SIG-M5 (cell line): ENCODE measurements at places on chromosomes 6 and 20.

DNA sequence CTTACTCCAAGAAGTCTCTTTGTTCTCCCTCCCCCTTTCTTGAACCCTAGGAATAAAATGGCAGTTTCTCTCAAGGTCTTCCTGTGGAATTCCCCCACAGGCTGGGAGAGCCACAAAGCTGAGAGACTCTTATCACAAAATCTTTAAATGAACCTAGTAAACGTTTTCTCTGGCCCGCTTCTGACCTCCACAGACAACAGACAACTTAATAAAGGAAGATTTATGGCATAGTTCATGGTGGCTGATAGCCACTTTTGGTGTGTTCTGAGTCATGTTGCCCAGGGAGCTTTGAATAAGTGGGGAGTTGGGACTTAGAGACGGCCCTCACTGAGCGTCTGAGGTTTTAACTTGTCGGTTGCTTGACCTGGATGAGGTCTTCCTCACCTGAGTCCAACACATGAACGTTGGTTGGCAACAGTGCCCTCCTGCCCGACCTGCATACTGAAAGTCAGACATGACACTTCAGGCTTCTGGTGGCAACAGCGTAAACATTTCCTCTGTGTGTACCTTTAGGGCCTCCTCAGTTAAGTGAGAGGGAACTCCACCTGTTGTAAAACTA, 124.1 kb downstream of the FOXO3 start:
- no peak for DNase-seq

DNA sequence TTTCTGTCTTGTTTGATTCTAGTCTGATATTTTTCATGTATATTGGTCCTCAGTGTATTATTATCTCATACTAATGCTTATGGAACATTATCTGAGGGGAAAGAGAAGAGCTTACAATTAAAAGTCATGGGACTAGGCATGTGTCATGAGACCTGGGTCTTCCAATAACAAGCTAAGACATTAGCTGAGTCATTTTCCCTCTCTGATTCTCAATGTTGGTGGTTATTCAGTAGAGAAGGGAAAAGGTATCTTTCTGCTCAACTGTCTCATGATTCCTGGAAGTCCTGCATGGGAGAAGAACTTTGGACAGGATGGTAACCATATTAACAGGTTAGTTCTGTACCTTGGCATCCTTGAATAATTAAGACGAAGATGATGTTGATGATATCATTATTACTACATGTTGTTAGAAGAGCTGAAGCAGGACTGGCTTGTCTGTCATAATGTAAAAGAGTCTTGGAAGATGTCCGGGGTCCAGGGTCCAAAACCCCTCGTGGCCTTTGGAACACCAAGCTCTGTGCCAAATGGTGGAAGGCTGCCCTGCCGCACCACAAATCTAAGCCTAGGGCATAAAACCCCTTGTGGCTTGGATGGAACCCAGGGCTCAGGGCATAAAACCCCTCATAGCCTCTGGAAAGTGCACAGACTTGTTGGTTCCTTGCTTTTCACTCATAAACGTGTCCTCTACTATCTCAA, 19.1 kb downstream of the TRIM38 start:
- DNase-seq: no peak

DNA sequence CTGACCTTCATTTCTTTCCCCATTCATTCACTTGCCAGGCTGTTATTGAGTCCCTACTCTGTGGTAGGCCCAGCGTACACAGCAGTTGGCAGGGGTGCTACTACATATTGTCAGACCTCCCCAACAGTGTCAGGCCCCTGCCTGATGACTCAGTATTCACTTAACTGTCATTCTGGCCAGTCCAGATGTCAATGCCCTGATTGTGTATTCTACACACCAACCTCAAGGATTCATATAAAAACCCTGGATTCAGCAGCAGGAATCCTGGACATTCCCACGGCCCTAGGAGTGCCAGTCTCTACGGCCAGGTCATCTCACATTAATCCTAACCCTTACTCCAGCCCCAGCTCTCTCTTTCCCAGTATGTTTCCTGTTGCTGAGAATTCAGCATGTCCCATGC, 151.5 kb downstream of the TASP1 start:
- DNase-seq: no peak

- DNase-seq: no peak
Measured at GRCh38 chr20:61748376-61748775, 317.3 kb downstream of the TAF4 start.

- DNase-seq: no peak
Measured at GRCh38 chr6:71090217-71090616, 133.4 kb upstream of the B3GAT2 start.

DNA sequence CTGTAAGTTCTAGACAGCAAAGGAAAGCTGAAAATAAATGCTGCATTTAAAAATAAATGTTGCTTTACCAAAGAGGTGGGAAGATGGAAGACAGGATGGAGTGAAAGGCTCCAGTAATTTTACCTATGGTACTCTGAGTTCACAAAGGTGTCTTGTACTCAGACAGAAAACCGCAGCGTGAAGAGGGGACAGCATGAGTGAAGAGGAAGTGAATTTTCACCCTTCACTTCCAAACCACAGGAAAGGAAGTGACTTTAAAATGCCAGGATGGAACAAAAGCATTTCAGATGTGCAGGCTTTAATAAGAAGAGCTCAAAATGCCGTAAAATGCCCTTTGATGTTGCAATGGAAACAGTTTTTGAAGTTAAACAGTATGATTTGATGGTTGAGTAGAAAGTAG, 91.2 kb upstream of the TINAG start:
- DNase-seq: no peak

DNA sequence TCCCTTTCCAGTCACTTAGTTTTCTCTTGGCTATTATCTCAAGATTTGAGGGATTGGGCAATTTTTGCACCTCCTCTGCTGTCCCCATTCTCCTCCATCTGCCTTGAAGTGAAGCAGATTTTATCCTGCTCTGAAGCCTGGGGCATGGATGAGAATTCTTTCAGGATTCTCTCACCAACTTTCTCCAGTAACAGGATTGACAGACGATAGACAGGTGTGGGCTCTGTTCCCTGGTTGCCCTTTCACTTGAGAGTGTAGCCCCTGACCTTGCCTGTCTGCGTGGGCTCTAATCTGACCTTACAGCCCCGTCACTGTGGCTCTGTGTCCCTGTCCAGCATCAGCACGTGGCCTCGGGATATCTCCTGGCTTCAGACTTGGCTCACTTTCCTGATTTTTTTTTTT, 27.1 kb downstream of the CDYL start:
- DNase-seq: no peak

DNA sequence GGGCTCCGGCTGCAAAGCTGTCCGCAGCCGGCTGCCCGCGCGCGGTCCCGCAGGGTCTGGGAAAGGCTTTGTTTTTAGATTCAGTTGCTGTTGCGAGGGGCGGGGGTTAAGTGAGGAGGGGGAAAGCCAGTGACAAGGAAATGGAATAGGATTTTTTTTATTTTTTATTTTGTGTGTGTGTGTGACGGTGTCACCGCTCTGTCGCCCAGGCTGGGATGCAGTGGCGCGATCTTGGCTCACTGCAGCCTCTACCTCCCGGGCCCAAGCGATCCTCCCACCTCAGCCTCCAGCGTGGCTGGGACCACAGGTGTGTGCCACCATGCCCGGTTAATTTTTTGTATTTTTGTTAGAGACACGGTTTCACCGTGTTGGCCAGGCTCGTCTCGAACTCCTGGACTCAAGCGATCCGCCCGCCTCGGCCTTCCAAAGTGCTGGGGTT, 615 bp upstream of the UBE2J1 start:
- no peak for DNase-seq

- no peak for DNase-seq
Measured at GRCh38 chr6:156517088-156517487, 260.1 kb upstream of the ARID1B start.

- no peak for DNase-seq
Measured at GRCh38 chr6:106972500-106972899, 2.0 kb downstream of the CD24 start.

DNA sequence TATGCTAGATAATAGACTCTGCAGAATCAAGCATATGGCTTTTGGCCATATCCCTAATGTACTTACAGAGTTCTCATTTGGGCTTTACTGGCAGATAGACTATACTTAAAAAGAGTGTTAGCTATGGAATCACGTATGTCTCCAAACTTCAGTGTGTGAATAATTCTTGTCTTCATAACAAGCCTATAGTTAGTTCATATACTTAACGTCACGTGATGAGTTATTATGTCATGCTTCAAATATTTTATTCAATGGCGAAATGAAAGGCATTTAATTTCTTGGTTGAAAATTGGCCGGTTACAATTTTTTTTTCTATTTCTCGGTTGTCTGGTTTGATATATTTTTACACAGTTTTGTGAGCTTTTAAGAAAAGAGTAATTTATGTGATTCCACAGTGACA, 62.7 kb downstream of the MEI4 start:
- DNase-seq: no peak

GRCh38 chr6:144066741-144067484, 28.5 kb downstream of the SF3B5 start:
- no peak for DNase-seq

GRCh38 chr6:105321207-105321606, 81.7 kb downstream of the PREP start:
- DNase-seq: no peak

DNA sequence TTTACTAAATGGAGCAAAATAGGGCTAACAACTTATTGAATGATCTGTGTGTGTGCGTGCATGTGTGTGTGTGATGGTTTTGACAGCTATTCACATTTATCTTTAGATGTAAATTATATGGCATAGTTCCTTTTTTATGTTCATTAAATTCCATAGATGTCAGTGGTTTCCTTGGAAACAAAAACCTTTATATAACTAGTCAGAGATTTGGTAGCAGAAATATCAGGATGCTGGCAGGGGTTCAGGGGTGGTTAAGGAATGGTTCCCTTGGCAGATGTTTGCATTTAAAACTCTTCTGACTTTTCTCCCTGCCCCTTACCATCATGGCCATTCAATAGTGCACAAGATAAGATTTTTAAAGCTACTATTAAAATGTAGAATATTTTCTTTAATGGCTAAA, 256.6 kb downstream of the PLCB1 start:
- DNase-seq: no peak

DNA sequence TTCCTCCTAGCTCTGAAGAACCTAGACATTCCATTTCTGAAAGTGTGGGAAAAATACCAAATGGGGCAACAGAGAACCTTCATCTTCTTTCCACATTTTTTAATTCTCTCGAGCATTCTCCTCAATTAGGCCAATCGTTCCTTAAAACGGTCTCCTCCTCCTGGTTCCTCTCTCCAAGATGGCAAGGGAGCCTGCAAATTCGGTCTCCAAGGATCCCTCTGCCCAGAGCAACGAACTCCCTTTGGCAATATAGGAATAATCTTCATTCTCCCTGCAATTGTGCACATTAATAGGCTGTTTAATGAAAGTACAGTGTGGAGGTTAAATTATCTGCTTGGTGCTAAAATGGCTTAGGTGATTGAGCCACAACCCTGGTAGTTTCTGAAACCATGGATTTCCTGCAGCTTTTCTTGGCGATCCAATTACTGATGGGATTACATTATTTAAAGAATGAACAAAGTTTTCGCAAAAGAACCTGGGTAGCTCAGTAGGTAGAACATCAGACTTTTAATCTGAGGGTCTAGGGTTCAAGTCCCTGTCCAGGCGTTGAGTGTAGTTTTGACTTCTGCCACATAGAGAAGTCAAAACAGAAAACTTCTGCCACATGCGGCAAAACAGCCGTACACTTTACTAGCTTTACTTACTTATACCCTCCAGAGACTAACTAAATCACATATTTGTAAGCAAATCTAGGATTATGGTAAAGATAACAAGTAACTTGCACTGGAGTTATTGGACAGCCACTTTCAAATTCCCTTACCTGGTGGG, 102.9 kb upstream of the ZNF184 start:
- no peak for DNase-seq

DNA sequence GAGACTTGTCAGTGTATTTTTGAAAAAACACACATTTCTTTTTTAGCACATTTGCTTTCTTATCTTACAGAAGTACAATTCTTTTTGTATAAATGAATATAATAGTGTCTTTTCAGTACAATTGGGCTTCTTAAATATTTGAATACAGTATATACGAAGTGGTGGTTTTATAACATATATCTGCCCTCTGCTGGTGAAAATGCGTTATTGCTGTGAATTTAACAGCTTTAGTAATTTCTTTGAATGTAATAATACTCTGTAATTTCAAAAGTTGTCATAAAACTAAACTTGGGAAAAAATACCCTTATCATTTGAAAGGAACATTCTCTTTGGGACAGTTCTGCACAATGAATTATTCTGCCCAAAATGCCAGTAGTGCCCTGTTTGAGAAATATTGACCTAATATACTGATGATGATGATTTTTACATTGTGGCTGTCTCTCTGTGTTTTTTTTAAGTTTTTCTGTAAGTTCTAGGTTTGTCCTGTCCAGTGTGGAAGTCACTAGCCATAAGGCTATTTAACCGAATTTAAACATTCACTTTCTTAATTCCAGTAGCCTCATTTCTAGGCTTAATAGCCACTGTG, 19.0 kb downstream of the SMAP1 start:
- no peak for DNase-seq

DNA sequence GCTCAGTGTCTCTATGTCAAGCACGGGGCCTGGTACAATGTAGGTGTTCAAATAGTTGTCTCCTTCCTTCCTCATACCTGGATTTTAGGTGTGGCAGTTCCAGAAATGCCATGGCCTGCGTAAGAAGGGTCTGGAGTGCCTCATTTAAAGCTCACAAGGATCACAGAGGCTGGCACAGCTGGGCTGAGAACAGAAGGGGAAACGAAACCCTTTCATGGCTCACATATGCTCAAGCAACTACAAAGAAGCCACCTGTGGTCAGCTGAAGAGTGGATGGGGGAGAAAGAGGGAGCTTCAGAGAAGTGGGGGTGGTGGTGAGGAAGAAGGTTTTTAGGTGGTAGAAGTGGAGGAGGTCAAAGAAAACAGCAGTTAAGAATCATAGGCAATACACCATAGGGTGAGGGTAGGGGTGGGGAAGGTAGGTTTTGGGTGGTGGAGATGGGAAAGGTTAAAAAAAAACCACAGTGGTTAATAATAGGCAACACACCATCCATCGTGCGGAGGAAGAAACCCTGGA, 17.0 kb upstream of the TOP1 start:
- peak; percentile 46 for DNase-seq

DNA sequence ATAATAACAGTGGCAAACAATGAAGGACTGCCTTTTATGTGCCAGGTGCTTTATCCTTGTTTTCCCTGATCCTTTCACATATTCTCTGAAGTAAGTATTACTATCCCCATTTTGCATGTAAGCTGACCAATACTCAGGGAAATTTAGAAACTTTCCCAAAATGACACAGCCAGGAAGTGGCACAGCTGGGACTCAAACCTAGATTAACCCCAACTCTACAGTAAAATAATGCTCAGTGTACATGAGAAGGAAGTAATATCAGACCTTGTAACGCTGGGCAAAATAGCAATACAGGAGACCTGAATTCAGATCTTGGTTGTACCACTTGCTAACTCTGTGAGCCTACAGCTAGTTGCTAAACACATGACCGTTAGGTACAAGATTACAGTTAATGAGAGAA, 26.8 kb upstream of the NRSN1 start:
- no peak for DNase-seq

GRCh38 chr6:166314454-166314853, 6.3 kb upstream of the PRR18 start:
- DNase-seq: no peak

GRCh38 chr6:84269947-84270733, 42.7 kb upstream of the CEP162 start:
- DNase-seq: no peak

- DNase-seq: peak; percentile 41
Measured at GRCh38 chr20:58938541-58938940, 42.5 kb upstream of the NELFCD start.

- no peak for DNase-seq
Measured at GRCh38 chr6:124260337-124260736, 456.7 kb downstream of the NKAIN2 start.
